ENCODE measurements at places on chromosomes 7 and 10.

DNA sequence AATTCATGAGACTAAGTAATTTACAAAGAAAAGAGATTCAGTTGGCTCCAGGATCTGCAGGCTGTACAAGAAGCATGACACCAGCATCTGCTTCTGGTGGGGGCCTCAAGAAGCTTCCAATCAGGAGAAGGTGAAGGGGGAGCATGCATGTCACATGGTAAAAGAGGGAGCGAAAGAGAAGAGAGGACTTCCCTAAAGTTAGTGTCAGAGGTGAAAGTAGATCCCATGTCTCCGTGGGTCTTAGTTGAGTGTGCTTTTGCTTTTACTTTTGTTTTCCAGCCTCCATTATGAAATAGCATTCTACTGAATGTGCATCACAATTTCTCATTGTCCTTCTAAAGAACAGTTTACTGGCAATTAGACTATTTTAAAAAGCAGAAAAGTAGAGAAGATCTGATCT is 213.6 kb upstream of the FZD1 start:
- no peak for DNase-seq

- no peak for DNase-seq
Observed at GRCh38 chr10:55203319-55203718, 402.3 kb upstream of the PCDH15 start.

GRCh38 chr7:36315309-36315944 is 74.2 kb upstream of the ANLN start:
- no peak for DNase-seq

DNA sequence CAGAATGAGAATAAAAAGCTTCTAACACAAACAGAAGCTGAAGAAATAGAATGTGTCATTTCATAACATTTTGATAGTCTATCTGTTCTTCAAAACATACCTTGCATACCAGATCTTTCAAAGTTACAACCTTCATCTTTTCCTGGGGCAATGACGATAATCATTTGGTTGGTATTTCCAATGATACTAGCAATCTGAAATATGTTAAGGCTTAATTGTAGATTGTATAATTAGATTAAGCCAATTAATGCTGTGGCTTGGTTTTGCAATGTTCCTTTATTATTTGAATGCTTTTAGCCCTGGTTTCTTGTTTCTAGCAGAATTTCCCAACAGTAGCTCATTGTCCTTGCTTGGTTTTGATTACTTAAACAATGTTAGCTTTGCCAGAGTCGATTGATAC is 84.6 kb downstream of the CABCOCO1 start:
- no peak for DNase-seq

- DNase-seq, result no peak
Observed at GRCh38 chr7:124728610-124729009, 37.0 kb downstream of the GPR37 start.

GRCh38 chr7:70156057-70156456 is 557.8 kb downstream of the AUTS2 start:
- DNase-seq, result no peak

GRCh38 chr7:40598915-40599314 is 464.1 kb downstream of the SUGCT start:
- DNase-seq, result no peak

- no peak for DNase-seq
Observed at GRCh38 chr10:11073410-11073809, 55.7 kb downstream of the CELF2 start.

- DNase-seq, result no peak
Observed at GRCh38 chr7:155868955-155869783, 56.9 kb upstream of the SHH start.

DNA sequence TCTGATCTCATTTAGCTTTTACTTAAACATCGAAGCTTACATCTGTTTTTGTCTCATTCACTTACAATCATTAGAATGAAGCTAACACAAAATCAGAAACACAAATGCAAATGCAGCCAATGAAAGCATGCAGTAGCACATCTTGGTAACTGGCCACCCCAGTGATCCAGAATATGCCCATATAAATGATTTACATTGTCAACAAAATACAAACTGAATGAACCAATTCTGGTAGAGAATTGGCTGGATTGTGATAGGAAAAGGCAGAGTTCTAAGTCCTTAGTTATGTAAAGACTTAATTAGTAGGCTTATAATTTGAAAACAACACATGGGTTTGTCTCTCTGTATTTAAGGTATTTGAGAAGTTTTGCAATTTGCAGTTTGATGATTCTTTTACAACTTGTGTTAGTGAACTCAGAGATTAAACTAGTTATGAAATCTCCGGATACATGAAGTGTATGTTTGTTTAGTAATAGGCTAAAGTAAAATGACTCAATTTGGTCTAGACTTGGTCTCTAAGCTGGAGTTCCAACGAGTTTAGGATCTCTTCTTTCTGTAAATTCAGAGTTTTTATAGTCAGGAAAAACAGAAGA is 21.2 kb downstream of the TECTB start:
- DNase-seq, result no peak

GRCh38 chr7:30310674-30311362 is 26.4 kb downstream of the ZNRF2 start:
- DNase-seq, result no peak

- no peak for DNase-seq
Observed at GRCh38 chr7:22406715-22407114, 49.8 kb upstream of the RAPGEF5 start.

GRCh38 chr10:97204826-97205679 is 19.3 kb upstream of the SLIT1 start:
- DNase-seq, result no peak

- no peak for DNase-seq
Observed at GRCh38 chr7:45684910-45685618, 110.9 kb downstream of the ADCY1 start.

DNA sequence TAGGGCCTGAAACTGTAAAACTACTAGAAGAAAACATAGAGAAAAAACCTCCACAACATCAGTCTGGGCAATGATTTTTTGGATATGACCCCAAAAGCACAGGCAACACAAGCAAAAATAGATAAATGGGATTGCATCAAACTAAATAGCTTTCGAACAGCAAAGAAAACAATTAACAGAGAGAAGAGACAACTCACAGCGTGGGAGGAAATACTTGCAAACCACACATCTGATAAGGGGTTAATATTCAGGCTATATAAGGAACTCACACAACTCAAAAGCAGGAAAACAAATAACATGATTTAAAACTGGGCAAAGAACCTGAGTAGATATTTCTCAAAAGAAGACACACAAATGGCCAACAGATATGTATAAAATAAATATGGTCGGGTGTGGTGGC is 7.7 kb upstream of the GSTK1 start:
- no peak for DNase-seq

GRCh38 chr10:78968300-78968942 is 100.3 kb upstream of the ZMIZ1 start:
- no peak for DNase-seq

DNA sequence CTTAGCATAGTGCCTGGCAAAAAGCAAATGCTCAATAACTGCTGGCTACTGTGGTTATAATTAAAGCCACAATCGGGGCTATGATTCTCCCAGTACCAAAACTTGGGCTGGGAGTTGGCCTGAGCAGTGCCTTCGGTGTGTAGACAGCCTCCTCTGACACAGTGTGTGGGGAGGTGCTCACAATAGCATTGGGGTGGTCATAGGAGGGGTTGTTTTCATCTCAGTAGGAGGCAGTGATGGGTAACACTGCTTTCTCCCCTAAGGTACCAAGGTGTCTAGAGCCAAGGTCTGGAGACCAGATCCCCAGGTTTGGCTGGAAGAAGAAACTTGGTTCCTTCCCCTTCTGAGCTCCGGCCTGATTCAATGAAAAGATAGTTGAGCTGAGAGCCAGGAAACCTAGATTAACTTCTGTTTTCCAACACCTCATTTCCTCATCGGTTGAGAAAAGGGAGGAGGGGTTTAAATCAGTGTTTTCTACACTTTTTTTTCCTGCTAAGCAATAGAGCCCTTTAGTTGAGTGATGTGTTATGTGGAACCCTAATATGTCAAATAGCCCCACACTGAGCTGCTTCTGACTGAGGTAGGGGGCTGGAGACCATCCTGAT is 68.2 kb downstream of the LRMDA start:
- DNase-seq, result no peak

DNA sequence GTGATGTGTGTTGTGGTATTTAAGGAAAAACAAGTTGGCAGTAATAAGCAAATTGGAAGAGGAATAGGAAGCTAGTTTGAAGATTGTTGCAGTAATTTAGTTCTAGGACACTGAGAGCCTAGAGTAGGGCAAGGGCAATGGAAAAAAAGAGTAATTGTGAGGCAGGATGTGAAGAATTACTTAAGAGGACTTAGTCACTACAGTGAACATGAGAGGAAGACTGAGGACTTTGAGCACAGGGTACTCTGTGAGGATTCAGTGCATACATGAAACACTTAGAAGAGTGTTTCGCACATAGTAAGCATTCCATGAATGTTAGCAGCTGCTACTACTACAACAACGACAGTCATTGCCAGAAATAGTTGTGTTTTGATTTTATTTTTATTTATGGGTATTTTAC is 30.9 kb upstream of the DKK1 start:
- DNase-seq, result no peak

GRCh38 chr10:62016623-62017490 is 115.4 kb downstream of the ARID5B start:
- no peak for DNase-seq

- peak; percentile 36 for DNase-seq
Observed at GRCh38 chr10:78944723-78945312, 123.9 kb upstream of the ZMIZ1 start.

DNA sequence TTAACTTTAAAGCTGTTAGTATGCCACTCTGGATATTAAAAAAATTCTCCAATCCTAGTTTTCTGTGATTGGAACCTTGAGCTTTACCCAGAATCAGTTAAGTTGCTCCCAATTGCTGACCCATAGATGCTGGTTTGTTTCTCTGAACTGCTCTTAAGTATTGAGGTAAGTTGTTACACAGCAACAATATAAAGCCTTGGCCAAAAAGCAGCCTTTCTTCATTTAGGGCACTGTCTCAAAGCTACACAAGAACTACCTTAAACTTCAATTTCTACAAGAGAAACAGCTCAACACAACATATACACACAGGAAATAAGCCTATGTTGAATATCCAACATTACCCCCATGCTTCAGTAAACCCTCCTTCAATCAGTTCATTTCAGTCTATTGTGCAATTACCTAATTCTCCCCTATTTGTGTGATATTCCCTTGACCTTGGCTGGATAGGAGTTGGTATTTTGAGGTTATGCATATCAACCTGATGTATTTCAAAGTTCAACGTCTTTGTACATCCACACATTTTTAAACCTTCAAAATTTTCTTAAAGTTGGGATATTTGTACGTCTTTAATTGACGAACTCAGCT is 11.5 kb downstream of the HNRNPA2B1 start:
- no peak for DNase-seq

GRCh38 chr7:1815051-1815481 is 145.0 kb downstream of the ELFN1 start:
- DNase-seq, result no peak

- no peak for DNase-seq
Observed at GRCh38 chr10:114749510-114749909, 72.1 kb upstream of the FHIP2A start.

DNA sequence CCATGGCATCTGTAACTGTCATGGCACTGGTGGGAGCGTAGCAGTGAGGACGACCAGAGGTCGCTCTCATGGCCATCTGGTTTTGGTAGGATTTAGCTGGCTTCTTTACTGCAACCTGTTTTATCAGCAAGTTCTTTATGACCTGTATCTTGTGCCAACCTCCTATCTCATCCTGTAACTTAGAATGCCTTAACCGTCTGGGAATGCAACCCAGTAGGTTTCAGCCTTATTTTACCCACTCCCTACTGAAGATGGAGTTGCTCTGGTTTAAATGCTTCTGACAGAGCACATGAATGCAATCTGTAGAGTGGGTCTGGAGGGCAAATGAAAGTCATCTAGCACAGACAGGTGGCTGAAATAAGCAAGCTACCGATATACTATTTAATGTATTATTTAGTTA is 55.3 kb upstream of the OPN4 start:
- no peak for DNase-seq

- no peak for DNase-seq
Observed at GRCh38 chr10:70932392-70933196, 44.2 kb upstream of the PCBD1 start.

DNA sequence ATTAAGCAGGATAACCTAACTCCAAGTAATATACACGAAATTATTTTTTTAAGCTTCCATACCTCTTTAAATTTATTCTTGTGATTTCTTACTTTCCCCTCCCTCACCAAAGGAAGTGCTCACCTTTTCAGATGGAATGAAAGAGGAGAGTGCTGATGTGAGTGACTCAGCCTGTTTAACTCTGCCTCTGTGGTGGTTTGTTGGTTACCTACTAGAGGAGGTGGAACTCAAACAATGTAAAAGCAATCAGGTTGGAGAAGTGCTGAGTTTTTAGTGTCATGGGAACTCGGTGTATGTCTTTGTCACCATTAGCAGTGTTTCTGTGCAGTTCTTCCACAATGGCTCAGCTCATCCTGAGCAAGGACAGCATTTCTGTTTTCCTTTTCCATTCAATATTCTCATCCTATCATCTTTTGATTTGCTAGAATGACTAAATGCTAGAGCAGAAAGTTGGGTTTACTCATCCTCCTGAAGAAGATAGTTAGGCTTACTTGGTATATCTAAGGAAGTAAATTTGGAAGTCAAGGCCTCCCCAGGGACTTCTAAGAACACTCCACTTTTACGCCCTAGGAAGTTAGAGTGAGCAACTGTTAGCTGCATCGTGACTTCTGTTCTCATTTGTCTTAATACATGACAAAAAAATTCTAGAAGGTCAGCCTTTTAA is 6.0 kb downstream of the ADD3 start:
- DNase-seq, result no peak

GRCh38 chr7:24291271-24291670 is 7.3 kb downstream of the NPY start:
- DNase-seq, result no peak

DNA sequence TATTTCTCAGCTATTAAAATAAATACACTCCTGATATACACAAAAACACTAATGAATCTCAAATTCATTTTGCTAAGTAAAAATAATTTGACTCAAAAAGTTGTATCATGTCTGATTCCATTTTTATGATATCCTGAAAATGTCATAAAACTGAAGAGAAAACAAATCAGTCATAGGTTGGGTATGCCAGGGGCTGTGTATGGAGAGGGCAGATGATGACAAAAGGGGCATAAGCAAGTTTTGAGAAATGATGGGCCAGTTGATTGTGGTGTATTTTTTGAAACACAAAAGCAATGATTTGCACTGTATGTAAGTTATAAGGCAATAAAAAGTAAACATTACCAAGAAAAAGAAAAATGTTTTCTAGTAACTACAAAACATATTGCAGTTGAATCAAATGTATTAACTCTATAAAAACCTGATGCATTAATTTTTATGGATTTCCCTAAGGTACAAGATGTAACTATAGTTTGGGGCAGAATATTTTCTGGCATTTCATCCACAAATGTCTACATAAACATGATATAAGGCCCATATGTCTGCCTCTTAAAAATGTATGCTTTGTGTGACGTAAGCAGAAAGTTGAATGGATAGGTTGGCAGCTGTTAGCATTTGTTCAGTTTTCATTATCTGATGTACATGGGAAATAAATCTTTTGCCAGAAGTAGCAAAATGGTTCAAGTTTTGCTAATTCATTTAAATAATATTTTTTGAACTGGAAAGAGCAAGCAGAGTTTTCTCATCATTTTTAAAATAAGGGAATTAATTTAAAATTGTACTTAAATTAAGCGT is 35.1 kb upstream of the ING3 start:
- DNase-seq, result no peak

Measured in GOT3 (cell line).